ENCODE measurements at places on chromosomes 11 and 22. TPM values are rescaled to one million over a fixed set of nuclear protein-coding genes. Genes with fewer than 3 reads are reported as not detected.
A peak's percentile ranks its signal among the peaks of the same experiment; 100 is the strongest.

The PKDREJ gene
- total RNA-seq = not detected

The CYP2D6 gene
- 6.6 TPM for total RNA-seq

The PDGFB gene
- total RNA-seq = 2.9 TPM

The TNNI2 gene
- 1.2 TPM for total RNA-seq

GRCh38 chr11:115884800-115885534 lies 380.8 kb upstream of the CADM1 start:
- H3K4me3 ChIP-seq = no peak overlapping the region
- H3K27me3 ChIP-seq = no peaks in the 10 kb centered on the region
- no peak overlapping the region for H3K27ac ChIP-seq
- DNase-seq = no peak
- H3K36me3 ChIP-seq = peaks cover 2% of the 10 kb centered on the region

DNA sequence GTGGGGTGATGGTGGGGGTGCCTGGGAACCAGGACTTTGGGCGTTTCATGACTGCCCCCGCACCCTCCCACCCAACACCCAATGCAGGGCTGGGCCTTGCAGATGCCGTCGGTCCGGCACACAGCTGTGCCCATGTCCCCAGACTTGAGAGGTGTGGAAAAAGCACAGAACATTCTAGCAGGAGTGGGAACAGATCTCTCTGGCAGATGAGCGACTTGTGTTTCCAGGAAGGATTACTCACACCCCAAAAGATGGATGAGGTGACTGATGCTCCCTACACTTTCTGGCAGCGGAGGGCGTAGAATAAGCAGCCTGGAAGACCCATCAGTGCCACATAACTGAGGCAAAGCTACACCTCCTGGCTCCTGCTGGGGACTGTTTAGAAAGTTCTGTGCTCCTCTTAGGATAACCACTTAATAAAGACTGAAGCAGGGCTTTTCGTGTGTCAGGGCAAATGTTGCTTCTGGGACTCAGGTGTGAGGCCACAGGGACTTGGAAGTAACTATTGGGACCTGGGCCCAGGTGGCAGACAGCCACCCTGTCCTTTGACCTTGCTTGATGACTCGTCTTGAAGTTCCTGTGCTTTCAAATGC lies 24.2 kb downstream of the FBLN1 start:
- H3K36me3 ChIP-seq = no peaks in the 10 kb centered on the region
- no peaks in the 10 kb centered on the region for H3K4me1 ChIP-seq
- H3K27ac ChIP-seq = no peak overlapping the region
- no peak for DNase-seq
- H3K27me3 ChIP-seq = no peaks in the 10 kb centered on the region

DNA sequence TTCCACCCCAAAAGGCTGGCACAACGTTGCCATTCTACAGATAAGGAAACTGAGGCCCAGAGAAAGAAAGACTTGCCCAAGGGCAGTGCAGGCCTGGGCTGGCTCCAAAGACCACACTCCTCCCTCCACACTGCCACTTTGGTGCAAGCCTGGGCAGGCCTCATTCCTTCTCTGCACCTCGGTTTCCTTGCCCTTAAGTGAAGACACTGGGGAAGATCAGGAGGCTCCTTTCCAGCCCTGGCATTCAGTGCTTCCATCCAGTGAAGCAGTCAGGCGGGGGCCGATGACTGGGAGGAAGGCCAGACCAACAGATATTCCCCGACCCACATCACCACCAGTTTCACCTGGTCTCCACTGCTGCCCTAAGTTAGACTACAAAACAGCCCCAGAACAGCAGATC lies 18.3 kb upstream of the TCF20 start:
- no peak overlapping the region for H3K4me3 ChIP-seq
- H3K27ac ChIP-seq = no peak overlapping the region
- H3K4me1 ChIP-seq = peaks cover 36% of the 10 kb centered on the region

DNA sequence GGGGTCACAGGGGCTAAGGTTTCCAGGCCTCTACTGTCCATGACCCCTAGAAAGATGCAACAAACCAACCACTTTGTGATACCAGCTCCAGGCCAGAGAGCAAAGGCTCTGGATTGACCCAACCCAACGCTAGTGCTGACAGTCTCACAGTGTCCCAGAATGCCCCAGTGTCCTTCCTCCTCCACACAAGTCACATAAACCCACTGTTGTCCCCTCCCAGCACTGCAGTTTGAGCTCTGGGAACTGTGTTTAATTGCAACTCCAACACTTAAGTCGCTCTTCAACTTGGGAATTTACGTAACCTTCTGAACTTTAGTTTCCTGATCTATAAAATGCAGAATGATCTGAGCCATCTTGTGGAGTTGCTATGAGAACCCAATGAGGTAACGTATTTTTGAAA lies 47.5 kb downstream of the PC start:
- no peak overlapping the region for H3K27ac ChIP-seq
- H3K27me3 ChIP-seq = no peaks in the 10 kb centered on the region
- DNase-seq = no peak
- H3K4me3 ChIP-seq = no peak overlapping the region
- H3K36me3 ChIP-seq = no peaks in the 10 kb centered on the region

- no peaks in the 10 kb centered on the region for H3K27me3 ChIP-seq
- H3K27ac ChIP-seq = no peak overlapping the region
Observed at GRCh38 chr11:91810871-91811270, 413.7 kb upstream of the FAT3 start.

- peaks cover 17% of the 10 kb centered on the region for H3K27me3 ChIP-seq
- no peak overlapping the region for H3K27ac ChIP-seq
- no peaks in the 10 kb centered on the region for H3K4me1 ChIP-seq
- H3K36me3 ChIP-seq = no peaks in the 10 kb centered on the region
- DNase-seq = no peak
- no peak overlapping the region for H3K4me3 ChIP-seq
Observed at GRCh38 chr22:32674925-32675825, 126.3 kb upstream of the TIMP3 start.

DNA sequence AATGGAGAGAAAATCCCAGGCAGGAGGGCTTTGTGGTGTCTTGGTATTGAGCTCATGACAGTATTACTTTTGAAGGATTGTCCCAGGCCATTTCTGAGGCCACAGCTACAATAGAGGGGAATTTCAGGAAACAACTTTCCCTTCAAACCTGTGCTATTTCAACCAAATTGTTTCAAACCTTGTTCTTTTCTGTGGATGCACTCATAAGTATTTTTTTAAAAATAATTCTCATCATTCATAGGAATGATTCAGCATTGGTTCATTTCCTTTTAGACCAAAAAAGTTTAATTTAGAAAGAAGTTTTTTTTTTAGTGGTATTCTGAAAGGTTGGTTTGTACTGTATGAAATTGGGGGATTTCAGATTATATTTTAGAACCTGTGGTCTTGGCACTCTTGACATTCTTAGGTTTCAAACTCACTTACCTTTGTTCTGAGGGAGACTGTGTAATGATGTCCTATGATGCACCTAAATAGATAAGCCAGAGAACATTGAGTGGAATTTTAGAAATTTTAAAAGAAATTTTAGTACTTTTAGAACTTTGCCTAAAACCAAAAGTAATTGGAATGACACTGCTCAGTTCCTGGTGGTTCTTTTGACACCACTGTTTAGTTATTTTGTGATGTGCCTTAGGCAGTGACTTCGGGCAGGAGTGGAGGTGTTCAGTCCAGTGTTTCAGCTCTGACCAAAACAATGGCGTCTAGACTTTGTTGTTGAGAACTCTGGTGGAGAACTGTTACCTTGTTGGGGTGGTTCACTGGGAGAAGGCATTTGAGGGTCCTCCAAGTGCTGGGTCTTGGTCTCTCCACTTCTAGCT lies 12.2 kb downstream of the TEAD1 start:
- DNase-seq = no peak
- H3K4me3 ChIP-seq = no peak overlapping the region
- no peaks in the 10 kb centered on the region for H3K36me3 ChIP-seq
- H3K27me3 ChIP-seq = peaks cover 92% of the 10 kb centered on the region
- no peak overlapping the region for H3K27ac ChIP-seq
- peaks cover 7% of the 10 kb centered on the region for H3K4me1 ChIP-seq

GRCh38 chr22:35502836-35503235 lies 37.8 kb upstream of the RASD2 start:
- H3K4me3 ChIP-seq = no peak overlapping the region
- peaks cover 24% of the 10 kb centered on the region for H3K27me3 ChIP-seq
- H3K36me3 ChIP-seq = no peaks in the 10 kb centered on the region
- H3K4me1 ChIP-seq = no peaks in the 10 kb centered on the region
- DNase-seq = no peak
- H3K27ac ChIP-seq = no peak overlapping the region

DNA sequence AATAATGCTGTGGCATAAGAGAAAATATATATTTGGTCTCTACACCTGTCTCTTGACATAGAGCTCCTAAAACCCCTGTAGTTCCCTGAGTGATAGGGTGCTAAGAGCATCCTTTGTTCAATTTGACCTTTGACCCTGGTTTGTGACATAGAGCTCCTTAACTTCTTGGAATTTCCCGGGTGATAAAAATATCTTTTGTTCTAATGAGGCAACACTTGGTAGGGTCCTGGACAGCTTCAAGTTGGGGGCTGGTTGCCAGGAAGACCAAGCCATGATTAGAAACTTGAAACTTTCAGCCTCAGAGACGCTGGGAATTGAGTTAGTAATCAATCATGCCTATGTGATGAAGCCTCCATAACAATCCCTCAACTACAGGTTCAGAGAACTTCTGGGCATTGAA lies 105.4 kb downstream of the CASP12 start:
- H3K27me3 ChIP-seq = no peaks in the 10 kb centered on the region
- no peaks in the 10 kb centered on the region for H3K4me1 ChIP-seq
- H3K36me3 ChIP-seq = peaks cover 4% of the 10 kb centered on the region
- H3K4me3 ChIP-seq = no peak overlapping the region

DNA sequence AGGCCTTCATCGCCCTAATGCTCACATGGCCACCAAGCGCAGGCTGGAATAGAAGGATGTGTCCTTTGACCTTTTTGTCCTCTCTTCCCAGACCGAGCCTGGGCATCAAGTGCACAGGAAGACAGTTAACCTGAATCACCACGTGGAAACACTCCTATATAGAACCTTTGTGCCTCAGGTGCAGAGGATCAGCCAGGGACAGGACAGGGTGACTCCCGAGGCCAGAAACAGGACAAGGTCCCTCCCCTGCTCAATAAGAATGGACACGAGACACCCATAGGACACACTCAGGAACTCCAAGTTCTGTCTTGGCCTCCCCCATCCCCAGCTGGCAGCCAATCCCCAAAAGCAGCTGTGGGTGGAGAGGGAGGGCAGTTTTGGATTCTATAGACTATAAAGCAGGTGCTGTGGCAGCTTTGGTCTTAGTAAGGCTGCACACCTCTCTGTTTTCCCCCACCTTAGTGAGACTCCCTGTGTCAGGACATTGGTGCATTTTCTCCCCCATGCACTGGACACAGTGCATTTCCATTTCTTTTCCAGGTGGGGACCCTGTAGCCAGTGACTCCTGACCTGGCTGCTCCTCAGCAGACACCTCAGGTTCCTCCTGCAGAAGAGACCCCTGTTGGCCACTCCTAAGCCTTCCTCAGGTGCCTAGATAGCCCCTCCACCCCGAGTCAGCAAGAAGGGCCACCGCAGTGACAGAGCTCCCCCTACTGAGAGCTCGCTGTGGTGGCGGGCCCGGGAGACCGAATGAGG lies 43.6 kb upstream of the POU2AF1 start:
- no peak overlapping the region for H3K4me3 ChIP-seq
- H3K27me3 ChIP-seq = no peaks in the 10 kb centered on the region
- DNase-seq = peak; percentile 64
- H3K4me1 ChIP-seq = peaks cover 9% of the 10 kb centered on the region
- H3K27ac ChIP-seq = no peak overlapping the region
- no peaks in the 10 kb centered on the region for H3K36me3 ChIP-seq

DNA sequence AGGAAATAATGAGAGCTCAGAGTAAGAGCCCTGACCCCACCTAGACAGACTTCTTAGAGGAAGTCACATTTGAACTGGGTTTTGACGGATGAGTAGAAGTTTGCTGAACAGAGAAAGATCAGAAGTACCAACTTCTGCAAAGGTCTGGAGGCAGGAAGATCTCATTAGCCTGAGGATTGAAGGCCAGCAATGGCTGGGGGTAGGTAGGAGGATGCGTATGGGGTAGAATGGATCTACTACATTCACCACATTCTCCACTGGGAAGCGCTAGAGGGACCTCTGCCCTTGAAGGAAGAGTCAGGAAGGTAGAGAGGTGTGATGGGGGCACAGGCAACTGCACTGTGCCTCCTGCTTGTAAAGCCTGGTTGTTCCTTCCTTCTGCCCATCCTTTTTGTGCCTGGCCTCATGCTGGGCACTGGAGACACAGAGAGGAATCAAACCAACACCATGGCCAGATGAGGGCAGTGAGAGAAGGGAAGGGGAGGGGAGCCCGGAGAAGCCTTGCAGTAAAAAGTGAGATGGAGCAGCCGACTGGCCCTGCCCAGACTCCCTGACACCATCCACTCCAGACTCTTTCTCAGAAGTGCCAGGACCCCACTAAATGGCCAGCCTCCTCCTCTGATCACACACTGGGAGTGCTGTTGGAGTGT lies 4.9 kb downstream of the TPBGL start:
- no peaks in the 10 kb centered on the region for H3K36me3 ChIP-seq
- H3K27ac ChIP-seq = no peak overlapping the region
- peaks cover 5% of the 10 kb centered on the region for H3K4me1 ChIP-seq
- peaks cover 23% of the 10 kb centered on the region for H3K27me3 ChIP-seq
- H3K4me3 ChIP-seq = no peak overlapping the region

DNA sequence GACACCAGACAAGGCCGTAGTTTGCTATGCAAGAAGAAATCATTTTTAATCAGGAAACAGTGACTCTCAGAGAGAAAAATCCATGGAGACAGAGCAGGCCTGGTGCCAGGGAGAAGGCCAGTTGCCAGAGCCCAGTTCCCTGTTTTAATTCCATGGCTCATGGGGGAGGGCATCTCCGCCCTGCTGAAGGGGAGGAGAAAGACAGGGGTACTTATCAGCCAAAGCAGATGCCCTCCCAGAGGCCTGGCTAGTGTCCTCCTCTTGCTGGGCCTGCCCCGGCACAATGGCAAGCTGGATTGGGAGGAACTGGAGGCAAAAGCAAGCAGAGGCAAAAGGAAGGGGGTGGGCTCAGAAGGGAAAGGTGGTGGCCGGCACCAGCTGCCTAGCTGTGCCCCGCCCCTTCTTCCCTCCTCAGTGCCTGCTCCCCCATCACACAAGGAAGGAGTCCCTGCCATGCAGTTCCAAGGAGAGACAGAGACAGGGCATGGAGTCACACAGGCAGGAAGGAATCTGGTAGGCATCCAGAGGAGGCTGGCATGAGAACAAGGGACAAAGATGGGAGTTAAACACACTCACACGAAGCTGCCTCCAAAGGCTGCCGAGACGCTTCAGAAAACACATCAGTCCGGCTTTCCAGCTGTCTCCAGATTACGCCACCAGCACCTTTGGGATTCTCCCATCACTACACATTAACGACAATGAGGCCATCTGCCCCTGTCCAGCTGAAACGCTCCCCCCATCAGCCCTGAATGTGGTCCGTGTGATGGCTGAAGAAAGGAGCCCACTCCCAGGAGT lies 591.8 kb downstream of the BUD13 start:
- no peak overlapping the region for H3K27ac ChIP-seq
- no peaks in the 10 kb centered on the region for H3K27me3 ChIP-seq
- H3K4me3 ChIP-seq = no peak overlapping the region
